Calu3 (cell line): ENCODE measurements at places on chromosomes 5 and 9.

- DNase-seq, result no peak
Measured at GRCh38 chr5:41834506-41834905, 35.7 kb downstream of the OXCT1 start.

GRCh38 chr9:33250458-33250995 lies 10.6 kb downstream of the SPINK4 start:
- no peak for DNase-seq

- DNase-seq, result peak; percentile 47
Measured at GRCh38 chr5:122182491-122182921, 53.2 kb downstream of the ZNF474 start.

GRCh38 chr9:99511723-99512122 lies 289.6 kb downstream of the SEC61B start:
- DNase-seq, result no peak

GRCh38 chr5:17381932-17382331 lies 116.1 kb upstream of the TAF11L2 start:
- DNase-seq, result no peak

DNA sequence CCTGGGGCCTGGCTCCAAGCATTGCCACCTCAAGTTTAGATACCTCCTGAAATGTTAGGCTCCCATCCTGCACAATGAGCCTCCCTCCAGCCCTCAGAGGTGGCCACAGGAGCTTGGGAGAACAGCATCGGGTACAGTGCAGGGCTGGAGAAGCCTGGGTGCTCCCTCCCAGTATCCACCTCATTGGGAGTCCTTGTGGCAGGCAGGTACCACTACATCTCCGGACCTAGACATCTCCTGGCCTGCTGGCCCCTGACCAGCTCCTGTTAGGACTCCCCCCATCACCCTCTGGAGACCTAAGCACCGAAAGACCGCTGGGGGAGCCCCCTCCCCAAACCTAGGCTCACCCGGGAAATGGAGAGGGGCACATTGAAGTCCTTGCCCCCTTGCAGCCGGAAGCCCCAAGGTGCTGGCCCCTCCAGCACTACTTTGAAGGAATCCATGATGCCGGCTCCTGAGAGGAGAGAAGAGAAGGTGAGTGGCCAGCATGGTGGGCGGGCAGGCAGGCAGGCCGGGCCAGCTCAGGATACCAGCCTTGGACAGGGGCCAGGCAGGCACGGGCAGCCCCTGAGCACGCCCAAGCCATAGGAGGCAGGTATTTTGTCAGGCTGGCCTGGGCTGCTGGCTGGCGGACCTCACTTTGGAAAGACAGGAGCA lies 1.2 kb downstream of the PDLIM7 start:
- peak; percentile 75 for DNase-seq

DNA sequence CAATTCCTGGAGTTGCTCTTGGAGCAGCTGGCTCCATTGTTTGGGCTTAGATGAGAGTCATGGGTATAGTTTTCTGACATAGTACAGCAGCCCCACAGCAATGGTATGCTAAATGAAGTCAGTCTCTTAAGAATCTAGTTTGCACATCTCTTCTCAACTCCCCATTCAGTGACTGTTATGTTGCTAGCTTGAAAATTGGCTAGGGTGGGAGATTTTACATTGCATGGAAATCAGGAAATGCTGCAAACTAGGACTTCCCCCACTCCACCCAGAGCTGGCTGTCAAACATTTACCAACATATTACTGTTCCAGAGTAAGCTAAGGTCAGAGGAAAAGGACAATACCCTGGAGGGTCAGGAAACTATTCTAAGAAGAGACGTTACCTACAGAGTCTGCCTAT lies 17.6 kb upstream of the FCHO2 start:
- peak; percentile 29 for DNase-seq

DNA sequence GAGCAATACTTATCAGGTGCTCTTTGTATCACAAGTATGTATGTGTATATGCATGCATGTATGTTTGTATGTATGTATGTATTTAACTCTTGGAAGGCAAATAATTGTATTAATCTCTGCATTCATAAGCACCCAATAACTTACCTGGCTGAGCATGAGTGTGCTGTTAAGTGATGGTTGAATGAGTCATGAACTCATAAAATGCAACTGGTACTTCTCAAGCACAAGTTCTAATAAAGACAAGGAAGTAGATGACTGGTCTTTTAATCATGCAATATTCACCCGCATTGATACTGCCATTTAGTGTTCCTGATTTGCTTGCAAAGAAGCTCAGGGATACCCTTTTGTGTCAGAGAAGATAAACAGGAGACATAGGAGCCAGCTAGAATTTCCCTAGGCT lies 204.9 kb upstream of the TRPM3 start:
- no peak for DNase-seq

DNA sequence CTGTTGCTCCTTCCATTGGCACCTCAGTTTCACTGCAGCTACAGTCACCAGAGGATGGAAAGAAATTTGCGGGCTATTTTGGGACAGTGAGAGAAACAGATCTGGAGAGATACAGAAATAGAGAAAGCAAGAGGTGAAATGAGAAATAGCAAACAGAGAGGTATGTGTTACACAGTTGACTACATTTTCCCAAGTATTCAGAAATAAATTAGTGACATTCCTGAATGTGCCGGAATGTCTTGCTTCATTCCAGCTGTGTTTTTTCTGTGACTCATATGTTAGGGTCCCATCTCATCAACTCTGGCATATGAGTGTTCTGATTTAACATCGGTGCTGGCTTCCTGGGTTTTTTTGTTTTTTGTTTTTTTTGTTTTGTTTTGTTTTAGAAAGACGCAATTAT lies 63.8 kb upstream of the ZNF462 start:
- DNase-seq, result no peak

GRCh38 chr5:109935833-109936490 lies 246.2 kb downstream of the MAN2A1 start:
- DNase-seq, result no peak

DNA sequence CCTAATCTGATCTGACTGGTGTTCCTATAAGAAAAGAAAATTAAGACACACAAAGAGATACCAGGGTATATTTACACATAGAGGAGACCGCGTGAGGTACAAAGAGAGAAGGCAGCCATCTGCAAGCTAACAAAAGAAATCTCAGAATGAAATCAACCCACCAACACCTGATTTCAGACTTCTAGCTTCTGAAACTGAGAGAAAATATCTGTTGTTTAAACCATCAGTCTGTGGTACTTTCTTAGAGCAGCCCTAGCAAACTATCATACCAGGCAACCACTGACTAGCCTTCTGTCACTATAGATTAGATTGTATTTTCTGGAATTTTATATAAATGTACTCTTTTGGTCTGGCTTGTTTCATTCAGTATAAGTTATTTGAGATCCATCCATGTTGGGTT lies 779.3 kb upstream of the ACO1 start:
- DNase-seq, result no peak

- DNase-seq, result no peak
Measured at GRCh38 chr9:95783426-95783975, 92.0 kb upstream of the ERCC6L2 start.

GRCh38 chr5:21681911-21682310 lies 1171.2 kb downstream of the CDH12 start:
- DNase-seq, result no peak

- no peak for DNase-seq
Measured at GRCh38 chr5:64900618-64901017, 131.9 kb downstream of the CWC27 start.

- DNase-seq, result no peak
Measured at GRCh38 chr5:81132381-81132780, 100.7 kb upstream of the CKMT2 start.

- DNase-seq, result no peak
Measured at GRCh38 chr9:75826314-75826713, 64.2 kb upstream of the PCSK5 start.

- no peak for DNase-seq
Measured at GRCh38 chr9:134482226-134482625, 156.0 kb downstream of the RXRA start.

GRCh38 chr5:39498278-39498952 lies 73.6 kb upstream of the DAB2 start:
- no peak for DNase-seq

DNA sequence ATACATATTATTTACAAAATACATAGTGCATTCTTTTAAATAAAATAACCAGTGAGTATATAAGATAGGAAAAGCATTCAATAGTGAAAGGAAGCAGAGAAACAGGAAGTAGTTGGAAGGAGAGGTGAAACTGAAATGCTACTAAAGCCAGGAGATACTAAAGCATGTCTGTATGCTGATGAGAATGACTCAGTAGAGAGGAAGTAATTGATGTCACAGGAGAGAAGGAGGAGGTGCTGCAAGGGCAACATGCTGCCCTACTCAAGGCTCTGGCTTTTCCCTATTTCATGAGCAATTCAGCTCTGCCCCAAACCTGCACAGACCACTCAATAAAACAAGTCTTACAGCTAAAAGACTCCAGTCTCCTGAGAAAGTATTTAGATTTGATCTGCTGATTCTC lies 108.5 kb upstream of the TXNDC8 start:
- no peak for DNase-seq

GRCh38 chr9:750249-750967 lies 91.1 kb upstream of the DMRT1 start:
- DNase-seq, result no peak

DNA sequence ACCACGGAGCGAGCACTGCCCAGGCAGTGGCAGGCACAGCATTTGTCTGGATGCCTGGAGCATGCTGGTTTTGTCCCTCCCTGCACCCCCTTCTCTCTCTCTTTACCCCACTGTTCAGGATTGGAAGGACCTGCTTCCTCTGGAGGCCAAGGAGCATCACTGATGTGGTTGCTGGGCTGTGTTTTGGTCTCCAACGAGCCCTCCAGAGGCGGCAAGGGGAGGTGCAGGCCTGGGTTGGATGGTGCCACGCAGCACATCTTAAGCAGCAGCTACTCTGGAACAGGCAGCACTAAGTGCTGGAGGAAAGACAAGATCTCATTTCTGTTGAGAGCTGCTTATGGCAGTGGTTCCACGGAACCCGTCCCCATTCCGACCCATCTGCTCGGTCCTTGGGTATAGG lies 139.6 kb downstream of the CMYA5 start:
- DNase-seq, result peak; percentile 26

GRCh38 chr5:88829054-88829453 lies 53.9 kb downstream of the MEF2C start:
- DNase-seq, result no peak

DNA sequence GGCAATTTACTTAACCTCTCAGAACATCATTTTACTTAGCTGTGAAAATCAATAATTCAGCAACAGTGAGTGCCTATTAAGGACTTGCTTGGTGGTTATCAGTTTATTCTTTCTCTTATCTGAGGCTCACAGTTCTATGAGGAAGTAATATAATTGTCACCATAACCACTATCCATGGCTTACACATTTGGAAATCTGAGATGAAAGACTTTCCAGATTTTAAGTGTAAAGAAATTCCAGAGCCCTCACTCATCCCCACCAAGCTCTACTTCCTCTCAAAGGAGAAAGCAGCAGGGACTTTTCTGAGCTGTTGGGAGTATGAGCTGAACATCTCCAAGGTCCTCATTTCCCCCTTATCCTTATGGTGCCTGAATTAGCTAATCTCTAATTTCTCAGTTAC lies 321.5 kb downstream of the FBXL7 start:
- DNase-seq, result no peak

DNA sequence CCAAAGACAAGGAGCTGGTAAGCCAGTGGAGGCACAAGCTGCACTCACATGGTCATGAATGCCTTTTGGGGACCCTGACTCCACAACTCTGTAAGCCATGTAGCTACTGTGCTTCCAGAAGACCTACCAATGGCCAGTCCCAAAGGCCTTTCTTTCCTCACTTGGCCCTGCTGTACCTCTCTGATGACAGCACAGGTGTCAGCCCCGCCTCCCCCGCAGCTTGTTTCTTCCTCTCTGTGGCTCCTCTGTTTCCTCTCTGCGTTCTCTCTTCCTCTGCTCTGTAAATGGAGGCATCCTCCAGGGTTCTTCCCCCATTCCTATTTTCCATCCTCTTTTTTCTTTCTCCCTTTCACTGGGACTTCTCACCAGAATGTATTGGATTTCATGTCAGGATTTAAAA lies 26.7 kb downstream of the SH3TC2 start:
- no peak for DNase-seq

DNA sequence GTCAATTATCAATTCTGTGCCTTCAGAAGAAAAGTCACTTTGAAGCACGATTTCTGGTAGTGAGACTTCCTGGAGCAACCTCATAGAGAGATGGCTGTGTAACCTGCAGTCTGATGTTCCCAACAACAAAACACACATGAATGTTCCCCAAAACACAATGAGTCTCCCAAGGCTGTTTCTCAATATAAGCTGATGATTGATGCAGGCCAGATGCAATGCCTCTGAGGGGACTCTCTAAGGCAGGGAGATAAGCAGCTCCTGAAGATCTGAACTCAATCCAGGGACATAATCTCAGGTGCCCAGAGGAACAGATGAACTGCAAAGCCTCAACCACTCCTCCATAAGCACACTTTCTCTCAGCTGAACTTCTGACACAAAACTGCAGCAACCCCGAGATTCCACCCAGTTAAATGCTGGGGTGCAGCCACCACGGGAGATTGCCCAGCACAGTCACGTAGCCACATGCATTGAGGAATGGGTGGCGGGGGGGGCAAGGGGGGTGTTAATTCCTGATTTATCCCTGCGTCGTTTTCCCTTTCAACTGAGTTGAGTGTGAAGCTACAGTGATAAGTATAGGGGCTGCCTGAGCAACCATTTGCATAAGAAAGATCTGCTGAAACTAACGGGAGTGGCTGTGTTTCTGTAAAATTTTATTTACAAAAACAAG lies 122.7 kb upstream of the RASEF start:
- DNase-seq, result no peak
